ENCODE measurements at places on chromosomes 16 and 17.

DNA sequence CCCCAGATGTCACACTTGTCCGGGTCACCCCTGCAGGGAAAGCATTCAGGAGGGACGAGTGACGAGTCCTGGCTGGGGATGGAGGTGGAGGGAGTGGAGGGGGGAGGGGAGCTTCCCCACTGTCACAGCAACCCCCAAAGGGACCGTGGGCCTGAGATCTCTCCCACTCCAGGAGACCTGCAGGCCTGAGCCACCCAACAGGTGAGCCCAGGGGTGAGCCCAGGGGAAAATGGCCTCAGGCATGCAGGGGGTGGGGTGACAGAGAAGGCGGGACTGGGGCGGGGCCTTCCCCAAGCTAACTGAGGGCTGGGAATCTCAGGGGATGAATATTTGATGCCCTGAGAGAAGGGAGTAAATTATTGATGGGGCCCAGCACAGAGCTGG is 2.4 kb downstream of the USH1G start:
- DNase-seq, result no peak

DNA sequence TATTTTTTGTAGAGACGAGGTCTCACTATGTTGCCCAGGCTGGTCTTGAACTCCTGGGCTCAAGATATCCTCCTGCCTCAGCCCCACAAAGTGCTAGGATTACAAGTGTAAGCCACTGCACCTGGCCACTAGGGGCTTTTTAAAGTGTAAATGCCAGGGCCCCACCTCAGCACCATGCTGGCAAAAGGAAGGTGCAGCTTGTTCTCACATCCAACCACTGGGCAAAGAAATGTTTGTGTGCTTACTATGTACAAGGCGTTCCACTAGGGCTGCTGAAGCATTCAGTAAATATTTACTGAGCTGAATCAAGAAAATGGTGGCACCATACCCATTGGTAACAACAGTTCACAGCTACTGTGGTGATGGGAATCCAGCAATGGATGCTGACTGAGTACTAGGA is 22.6 kb downstream of the COG1 start:
- DNase-seq, result no peak

GRCh38 chr17:9371019-9371418 is 204.6 kb downstream of the STX8 start:
- DNase-seq, result no peak

DNA sequence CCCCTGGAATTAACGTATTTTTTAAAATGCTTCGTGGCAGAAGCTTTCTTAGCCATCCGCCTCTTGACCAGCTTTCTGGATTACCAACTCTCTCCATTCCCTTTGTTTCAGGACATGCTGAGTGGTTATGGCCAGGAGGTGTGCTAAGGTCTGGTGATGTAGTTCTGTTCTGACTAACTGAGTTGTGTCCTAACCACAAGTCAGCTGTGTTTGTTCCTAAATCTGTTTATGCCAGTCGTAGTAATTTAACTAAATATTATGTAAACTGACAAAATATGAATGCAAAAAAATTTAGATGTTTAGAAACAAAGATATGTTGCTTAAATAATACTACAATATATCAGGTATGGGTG is 61.6 kb downstream of the MRTFB start:
- no peak for DNase-seq

DNA sequence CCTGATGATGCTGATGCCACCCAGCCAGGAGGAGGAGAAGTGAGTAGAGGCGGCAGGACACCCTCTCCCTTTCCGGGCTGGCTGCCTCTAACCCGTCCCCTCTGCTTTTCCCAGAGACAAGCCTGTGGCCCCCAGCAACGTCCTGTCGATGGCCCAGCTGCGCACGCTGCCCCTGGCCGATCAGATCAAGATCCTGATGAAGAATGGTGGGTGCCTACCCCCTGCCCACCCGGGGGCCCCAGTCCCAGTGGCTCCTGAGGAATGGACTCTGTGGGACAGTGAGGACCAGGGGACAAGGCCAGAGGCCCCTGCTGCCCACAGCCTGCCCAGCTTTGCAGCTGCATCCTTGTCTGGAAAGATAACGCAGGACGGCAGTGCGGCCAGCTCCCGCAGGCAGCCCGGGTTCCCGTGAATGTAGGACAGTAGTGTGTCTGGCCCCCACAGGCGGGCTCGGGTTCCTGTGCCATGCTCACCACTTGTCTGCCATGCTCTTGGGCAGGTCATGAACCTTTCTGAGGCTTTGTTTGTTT is 19.9 kb downstream of the POLR3E start:
- DNase-seq, result no peak

DNA sequence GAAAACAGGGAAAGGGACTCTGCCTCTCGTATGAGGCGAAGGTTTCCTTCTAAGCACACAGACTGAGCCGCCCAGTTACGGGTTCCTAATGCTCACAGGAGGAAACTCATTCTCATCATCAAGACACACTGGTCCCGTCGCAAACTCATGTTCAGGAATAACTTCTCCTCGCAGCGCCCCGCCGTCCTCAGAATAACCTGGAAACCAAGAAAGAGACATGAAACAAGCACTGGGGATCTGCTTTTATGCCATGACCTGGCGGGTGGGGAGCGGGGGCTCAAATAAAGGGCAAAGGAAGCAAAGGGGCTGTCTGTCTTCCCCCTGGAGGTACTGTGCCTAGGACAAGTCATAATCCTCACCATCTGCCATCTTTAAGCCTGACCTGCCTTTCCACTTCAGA is 31.3 kb downstream of the WIPI1 start:
- no peak for DNase-seq

DNA sequence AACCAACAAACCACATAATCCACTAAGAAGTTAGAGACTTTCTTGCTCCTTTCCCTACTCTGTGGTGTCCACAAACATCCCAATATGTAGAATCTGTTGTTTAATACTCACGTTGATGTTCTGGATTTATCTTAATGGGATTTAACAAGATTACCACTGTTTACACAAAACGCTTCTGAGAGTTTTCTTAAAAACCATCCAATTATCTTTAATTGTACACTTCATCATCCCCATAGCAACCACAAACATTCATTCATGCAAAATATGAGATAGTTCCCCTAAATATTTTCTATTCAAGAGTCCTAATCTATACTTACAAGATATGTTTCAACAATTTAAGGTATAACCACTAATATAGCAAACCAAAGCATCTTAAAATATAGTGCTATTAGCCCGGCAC is 76.5 kb upstream of the CLEC18B start:
- DNase-seq, result no peak

DNA sequence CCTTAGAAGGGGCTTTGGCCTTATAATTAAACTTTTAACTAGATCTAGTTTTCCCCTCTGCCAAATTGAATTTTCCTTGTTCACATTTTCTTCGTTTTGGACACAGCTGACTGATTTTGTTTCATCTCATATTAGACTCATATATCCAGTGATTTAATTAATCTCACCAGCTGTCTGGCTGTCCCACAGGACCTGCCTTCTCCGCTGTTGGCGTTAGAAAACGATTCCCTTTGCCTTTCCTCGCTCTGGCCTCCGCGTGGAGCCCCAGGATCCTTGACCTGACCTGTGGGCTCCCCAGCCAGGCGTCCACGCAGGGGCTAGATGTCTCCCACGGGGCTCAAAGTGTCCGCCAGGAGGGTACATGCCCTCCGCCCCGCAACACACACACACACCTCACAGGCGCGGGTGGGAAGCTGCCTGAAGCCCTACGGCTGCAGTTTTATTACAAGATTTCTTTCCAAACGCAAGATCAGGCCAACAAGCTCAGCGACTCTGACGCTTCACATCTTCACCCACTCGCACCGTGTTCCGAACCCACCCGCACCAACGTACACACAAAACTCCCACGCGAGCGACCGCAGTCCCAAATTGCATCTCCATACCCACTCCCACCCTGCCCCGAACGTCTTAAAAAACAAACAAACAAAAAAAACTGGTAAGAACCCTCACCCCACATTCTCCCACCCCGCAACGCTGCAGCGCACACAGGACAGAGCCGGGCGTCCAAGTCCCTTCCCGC is 1.1 kb downstream of the RPRML start:
- DNase-seq, result no peak

GRCh38 chr16:67268136-67268579 is 11.2 kb upstream of the PLEKHG4 start:
- no peak for DNase-seq

- DNase-seq, result no peak
Measured at GRCh38 chr16:7597677-7598076, 265.0 kb downstream of the RBFOX1 start.

DNA sequence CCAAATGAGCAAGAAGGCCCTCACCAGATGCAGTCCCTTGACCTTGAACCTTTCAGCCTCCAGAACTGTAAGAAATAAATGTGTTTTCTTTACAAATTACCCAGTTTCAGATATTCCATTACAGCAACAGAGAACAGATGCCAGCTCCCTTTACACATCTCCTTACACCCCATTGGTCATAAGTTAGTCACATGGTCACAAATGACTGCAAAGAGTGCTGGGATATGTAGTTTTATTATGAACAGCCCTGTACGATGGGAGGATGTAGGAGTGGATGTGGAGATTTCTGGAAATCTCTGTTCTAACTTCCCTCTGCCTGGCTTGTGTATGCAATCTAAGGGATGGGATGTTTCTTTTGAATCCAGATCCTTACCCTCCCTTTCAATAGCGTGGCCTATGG is 13.3 kb upstream of the RPL38 start:
- no peak for DNase-seq

- DNase-seq, result no peak
Measured at GRCh38 chr17:80539022-80539641, 5.5 kb upstream of the RPTOR start.

- DNase-seq, result no peak
Measured at GRCh38 chr17:72090108-72090507, 30.7 kb upstream of the SOX9 start.

GRCh38 chr17:45291171-45291805 is 25.5 kb downstream of the MAP3K14 start:
- DNase-seq, result no peak

DNA sequence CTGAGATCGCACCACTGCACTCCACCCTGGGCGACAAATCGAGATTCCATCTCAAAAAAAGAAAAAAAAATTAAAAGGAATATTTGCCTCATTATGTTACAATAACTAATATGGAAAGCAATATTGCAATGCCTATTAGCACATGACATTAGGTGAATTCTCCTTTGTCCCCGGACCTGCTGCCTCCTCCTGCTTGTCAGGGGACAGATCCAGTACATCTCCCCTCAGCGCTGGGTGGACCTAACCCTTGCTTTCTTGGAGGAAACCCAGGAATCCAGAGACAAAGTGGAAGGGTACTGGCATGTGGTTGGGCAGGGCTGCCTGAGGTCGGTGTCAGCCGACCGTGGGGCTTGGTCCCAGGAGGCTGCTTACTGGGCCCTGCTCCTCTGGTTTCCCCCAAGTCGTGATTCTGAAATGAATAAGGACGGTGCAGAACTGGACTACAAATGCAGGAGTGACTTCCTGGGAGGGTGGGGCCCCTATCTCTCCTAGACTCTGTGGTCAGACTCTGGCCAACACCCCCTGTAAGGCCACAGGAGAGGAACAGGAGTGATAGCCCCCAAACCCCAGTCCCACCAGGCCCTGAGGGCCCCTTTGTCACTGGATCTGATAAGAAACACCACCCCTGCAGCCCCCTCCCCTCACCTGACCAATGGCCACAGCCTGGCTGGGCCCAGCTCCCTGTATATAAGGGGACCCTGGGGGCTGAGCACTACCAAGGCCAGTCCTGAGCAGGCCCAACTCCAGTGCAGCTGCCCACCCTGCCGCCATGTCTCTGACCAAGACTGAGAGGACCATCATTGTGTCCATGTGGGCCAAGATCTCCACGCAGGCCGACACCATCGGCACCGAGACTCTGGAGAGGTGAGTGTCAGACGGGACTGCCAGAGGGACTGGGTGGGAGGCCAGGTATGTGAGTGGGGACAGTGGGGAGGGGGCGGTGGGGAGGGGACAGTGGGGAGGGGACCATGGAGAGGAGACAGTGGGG is at the start of gene HBZ:
Gene HBZ (plus strand): TSS at position 504 of the 988 bp plus-strand sequence. CDS start 266 bp downstream, at position 770.
- no peak for DNase-seq

DNA sequence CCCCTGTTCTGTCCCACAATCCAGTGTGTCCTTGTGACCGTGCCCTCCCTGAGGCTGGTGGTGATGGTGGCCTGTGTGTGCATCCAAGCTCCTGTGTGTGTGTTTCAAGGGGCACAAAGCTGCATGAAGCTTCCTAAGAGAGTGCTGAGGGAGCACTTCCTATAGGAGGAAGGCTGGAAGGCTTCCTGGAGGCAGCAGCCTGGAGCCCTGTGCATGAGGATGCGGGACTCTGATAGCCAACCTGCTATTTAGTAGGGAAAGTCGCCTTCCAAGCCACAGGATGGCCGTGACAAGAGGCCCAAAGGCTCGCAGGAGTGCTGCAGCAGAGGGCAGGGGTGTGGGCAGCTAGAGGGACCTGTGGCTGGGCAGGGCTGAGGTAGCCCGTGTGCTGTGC is 8.3 kb downstream of the MYO15B start:
- DNase-seq, result no peak

- DNase-seq, result no peak
Measured at GRCh38 chr16:78638371-78638770, 538.9 kb downstream of the WWOX start.

GRCh38 chr17:2264067-2264860 is 39.3 kb downstream of the SMG6 start:
- DNase-seq, result no peak

GRCh38 chr16:86476956-86477534 is 33.3 kb upstream of the FOXF1 start:
- no peak for DNase-seq

DNA sequence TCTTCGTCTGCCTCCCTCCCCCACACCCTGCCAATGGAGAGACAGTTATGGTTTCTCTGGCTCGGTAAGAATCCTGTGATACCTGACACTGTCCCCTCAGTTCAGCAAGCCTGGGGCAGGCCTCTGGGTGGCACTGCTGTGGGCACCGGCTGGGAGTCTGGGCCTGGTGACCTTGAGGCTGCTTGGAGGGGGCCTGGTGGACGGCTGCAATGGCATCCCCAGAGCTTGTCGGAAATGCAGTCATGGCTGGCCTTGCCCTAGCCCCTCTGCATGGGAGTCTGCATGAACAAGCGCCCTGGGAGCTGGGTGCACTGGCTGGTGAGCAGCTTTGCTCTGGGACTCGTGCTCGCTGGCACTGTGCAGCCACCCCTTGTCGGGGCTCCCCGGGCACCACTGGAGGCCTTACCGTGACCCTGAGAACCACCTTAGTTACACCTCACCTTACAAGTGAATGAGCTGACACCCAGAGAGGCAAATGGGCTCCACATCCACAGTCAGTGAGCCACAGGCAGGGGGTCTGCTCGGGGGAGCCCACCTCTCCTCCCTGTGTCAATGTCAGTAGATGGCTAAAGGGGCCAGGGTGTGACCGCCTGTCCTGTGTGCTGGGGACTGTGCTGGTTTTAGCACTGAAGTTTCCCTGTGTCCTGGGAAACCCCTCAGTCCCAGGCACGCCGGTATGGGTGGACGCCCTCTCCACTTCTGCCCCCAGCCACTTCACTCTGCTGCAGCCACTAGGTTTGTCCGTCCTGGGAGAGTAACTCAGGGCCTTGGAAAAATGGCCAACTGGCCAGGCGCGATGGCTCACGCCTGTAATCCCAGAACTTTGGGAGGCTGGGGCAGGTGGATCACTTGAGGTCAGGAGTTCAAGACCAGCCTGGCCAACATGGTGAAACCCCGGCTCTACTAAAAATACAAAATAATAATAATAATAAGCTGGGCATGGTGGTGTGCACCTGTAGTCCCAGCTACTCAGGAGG is 1.4 kb downstream of the LGALS3BP start:
- no peak for DNase-seq

GRCh38 chr16:14310519-14310991 is 239.4 kb downstream of the MRTFB start:
- DNase-seq, result no peak
